Fibroblast of skin of left biceps (primary cell): ENCODE measurements at places on chromosomes 2 and 18.

DNA sequence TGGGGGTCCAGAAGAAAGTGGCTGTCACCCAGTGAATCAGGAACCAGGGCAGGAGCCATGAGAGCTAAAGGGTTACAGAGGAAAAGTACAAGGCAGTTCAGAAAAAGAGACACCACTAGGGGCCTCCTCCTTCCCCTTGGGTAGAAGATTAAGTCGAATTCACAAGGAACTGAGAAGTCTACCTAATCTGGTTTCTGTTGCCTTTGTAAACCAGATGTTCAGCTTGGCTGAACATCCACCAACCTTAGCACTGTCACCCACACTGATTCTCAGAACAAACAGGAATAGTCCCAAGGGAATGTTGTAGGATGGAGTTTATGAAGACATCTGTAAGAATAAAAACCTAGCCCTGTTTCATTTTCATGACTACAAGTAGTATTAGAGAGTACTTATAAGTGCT, 90.4 kb upstream of the NOSTRIN start:
- DNase-seq = no peak

GRCh38 chr2:27307287-27307544, 1.0 kb downstream of the UCN start:
- no peak for DNase-seq

DNA sequence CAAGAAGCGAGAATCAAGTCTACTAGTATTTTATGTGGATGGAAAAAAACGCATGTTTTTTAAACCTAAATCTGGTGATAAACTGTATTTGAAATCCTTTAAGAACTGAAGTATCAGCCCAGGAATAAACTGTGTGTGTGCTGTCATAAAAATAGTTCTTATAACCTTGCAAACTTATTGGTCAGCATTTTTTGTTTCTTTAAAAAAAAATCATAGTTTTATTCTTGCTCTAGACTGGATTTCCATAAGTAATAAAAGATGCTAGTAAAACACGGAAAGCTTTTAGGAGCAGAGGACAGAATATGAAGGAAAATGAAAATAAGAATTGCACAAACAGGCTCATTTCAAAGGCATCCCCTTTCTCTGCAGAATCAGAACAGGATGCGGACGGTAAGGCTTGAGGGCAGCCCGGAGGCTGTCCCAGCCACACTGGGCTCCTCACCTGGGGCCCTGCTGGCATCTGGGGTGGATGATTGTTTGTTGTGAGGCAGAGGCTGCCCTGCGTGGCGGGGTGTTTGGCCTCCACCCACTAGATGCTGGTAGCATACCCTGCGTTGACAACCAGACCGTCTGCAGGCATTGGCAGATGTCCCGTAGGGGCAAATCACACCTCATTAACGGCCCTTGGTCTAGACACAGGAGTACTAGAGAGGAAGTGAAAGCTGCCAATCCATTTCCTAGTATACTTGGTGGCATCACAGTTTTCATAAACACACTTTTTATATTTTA, 52.5 kb downstream of the MBP start:
- no peak for DNase-seq

- peak; percentile 23 for DNase-seq
Observed at GRCh38 chr18:9137168-9138066, 836 bp downstream of the ANKRD12 start.

DNA sequence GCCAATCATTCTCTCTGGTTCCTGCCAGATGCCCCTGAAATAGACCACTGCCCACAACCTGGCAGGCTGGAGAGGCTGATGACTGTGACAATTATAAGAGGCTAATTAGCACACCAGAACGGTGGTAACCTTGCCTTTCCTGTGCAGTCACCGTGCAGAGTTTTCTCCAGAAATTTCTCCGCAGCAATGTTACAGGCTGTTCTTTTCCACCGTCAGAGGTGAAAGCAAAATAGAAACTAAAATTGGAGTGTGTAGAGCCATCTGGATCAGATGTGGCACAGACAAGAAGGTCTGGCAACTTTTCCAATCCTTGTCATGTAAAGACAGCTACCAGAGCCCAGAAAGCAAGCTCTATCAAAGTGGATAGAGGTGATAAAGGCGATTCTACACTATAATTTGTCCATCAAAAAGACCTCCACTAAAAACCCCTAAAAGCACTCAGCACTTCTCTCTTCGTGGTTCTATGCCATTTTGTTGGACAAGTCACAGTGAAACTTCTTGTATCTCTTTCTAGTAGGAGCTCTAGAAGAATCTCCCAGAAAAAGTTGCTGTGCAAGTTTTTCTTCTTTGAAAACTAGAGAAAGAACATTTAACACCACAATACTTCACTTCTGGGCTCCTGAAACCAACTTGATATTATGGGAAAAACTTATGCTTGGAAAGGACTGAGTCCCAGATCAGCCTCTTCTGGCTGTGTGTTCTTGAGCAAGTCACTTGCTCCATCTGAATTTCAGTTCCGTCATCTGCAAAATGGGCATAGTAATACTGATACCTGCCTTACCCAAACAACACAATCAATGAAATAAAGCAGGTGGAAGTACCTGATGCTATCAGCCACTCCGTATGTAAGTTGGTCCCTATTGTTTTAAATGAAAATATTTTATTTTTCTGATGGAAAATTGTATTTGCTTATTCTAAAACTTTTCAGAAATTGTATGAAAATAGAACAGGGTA, 295.6 kb upstream of the DLGAP1 start:
- DNase-seq = no peak

- DNase-seq = no peak
Observed at GRCh38 chr2:230784795-230785194, 72.2 kb downstream of the CAB39 start.

DNA sequence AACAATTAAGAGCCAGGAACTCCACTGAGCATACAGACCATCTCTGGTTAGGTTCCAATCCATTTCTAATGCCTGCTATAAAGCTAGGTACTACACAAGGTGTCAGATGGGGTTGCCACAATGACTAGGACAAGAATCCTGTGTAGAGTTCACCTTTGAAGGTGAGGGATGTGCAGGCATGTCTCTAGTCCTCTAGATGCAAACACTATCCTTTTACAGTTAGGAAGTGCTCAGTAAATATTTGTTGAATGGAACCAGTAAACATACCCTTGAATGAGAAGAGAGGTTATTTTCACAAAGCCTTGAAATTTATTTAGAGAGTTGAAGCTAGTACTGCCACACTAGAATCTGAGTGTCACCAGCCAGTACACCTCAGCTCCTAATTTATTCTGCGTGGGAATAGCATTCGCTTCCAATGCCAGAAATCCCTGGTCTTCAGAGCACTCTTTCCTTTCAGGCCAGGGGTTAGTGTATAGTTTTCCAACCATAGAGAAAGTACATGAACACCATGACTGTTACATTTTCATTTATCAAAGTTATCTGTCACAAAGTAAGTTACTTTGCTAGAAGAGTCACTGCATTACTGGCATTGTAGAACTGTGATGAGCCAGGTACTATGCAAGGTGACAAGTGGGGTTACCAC, 48.3 kb downstream of the STAT1 start:
- no peak for DNase-seq

DNA sequence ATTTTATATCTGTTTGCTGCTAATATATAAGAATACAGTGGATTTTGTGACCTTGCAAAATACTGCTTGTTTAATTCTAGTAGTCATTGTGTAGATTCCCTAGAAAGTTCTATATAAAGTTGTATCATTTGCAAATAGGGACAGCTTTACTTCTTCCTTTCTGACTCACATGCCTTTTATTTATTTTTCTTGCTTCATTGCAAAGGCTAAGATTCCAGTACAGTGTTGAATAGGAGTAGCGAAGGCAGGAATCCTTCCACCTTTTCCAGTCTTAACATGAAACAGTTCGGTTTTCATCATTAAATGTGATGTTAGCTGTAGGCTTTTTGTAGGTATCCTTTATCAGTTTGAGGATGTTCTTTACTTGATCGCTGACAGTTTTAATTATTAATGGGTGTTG, 58.1 kb downstream of the DGKD start:
- no peak for DNase-seq

- DNase-seq = peak; percentile 70
Observed at GRCh38 chr18:62118328-62118727, 68.5 kb downstream of the PIGN start.

- no peak for DNase-seq
Observed at GRCh38 chr2:62663920-62664795, 41.4 kb upstream of the EHBP1 start.

GRCh38 chr2:57453945-57454344, 592.7 kb upstream of the VRK2 start:
- no peak for DNase-seq

- DNase-seq = peak; percentile 98
Observed at GRCh38 chr2:108594982-108595464, 60.8 kb downstream of the LIMS1 start.

DNA sequence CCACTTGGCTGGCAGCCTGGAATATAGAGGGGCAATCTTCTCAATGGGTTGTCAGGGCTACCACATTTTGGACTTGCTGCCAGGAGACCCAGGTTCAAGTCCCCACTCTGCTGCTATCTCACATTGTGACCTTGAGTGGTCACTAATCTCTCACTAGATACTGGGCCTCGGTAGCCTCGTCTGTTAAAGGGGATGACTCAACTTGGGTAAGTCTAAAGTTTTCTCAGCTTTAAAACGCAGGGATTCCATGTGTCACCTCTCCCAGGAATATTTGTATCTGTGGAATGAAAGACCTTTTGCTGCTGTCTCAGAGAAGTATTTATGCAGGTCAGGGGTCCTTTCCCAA, 86.3 kb downstream of the SEMA4F start:
- DNase-seq = no peak

DNA sequence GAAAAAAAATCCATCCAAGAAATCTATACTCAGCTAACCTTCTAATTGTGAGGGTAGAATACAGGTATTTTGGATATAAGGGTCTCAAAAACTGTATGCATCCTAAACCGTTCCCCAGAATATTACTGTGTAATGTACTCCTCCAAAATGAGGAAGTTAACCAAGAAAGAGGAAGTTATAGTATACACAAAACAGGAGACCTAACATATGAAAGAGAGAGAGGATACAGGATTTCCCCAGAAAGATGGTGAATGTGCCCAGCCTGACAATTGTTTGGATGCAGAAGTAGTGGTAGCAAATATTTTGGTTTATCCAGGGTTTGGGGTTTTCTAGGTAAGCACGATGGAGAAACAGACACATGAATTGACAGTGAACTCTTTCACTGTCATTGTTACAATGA, 50.6 kb downstream of the GALNT3 start:
- DNase-seq = no peak

- DNase-seq = peak; percentile 37
Observed at GRCh38 chr18:55794288-55795052, 206.5 kb upstream of the TCF4 start.

GRCh38 chr18:12960395-12960794, 12.6 kb downstream of the SEH1L start:
- DNase-seq = no peak

DNA sequence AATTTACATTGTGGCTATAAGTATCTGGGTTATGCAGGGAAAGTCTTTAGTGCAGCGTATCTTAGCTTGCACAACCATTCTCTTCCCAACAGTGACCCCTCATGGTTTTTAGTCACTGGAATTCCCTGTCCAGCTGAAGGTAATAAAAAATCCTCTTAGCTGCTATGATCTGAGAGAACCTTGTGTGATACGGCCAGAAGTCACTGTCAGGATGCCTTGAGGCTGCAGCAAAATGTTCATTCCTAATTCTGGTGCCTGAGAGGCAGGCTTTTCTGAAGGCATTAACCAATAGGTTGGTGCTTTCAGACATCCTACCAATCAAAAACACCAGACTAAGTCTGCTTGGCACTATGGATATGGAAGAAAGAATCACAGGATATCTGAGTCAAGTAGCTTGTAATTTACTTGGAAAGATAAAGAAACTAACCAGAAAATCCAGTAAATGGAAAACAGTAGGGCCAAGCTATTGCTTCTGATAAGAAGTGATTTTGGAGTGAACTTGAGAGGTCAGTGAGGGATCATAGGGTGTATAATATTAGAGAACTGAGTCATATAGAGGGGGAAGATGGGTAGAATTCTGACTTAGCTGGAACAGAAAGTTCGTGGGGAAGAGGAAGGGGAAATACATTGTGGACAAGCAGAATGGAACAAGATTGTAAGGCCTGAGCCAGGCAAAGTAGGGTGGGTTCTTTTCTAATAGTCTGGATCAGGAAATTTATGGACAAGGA, 89.0 kb upstream of the SLC14A2 start:
- DNase-seq = no peak

DNA sequence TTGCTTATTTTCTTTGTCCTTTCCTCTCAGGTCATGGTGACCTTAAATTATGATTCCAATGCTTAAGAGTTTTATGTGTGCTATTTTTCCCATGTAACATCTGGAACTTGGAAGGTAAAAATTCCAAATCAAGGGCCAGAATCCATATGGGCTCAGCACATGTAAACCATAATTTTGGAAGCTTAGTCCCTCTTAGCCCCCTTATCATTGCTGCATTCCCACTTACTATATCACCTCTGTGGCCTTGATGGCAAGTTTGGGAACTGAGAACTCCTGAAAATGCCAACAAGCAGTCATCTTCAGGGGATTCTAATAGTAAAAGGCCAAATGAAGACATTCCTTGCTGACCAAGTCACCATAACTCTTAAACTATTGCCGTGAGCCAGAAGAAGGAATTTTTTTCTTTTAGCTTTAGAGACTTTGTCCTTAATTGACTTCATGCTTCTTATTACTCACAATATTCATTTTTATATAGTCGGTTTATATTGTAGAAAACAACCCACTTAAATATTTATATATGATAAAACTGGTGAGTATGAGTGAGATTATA, 251.4 kb downstream of the SLC8A1 start:
- no peak for DNase-seq

- no peak for DNase-seq
Observed at GRCh38 chr2:198102856-198103255, 298.5 kb downstream of the PLCL1 start.

DNA sequence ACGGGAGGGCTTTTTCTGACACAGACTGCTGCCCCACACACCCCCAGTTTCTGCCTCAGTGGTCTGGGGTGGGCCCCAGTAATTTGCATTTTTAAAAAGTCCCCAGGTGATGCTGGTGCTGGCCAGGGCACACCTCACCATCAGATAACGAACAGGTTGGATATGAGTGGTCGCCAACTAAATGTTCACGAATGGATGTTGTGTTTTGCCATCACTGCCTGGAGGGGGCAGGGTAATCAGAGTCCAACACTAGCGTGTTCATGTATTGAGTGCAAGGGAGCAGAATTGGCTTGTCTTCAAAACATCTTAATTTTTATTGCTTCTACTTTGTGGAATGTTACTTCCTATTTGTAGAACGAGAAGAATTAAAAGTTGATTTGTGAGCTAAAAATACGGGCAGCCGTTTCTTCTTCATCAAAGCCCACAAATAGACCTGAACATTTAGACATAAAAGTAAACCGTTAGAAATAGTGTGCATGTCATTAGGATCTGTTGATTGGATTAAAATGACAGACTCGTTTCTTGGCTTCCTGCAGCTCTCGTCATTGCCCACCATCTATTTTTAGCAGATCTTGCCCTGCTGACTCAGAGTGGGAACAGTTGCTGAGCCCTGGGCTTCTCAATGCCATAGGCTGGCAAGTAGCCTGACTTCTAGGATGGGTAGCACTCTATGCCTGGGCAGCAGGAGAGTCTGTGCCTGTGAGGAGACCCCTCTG, 45.2 kb downstream of the NCK2 start:
- no peak for DNase-seq

GRCh38 chr18:4720518-4720917, 265.4 kb upstream of the DLGAP1 start:
- DNase-seq = no peak
